Neural crest cell (in vitro differentiated cells): ENCODE measurements at places on chromosomes 12 and 14.

- peaks cover 8% of the 10 kb centered on the region for H3K36me3 ChIP-seq
- no peaks in the 10 kb centered on the region for H3K27me3 ChIP-seq
- no peak overlapping the region for H3K4me3 ChIP-seq
- DNase-seq = no peak
Observed at GRCh38 chr12:88468581-88468980, 111.7 kb downstream of the KITLG start.

- H3K27ac ChIP-seq = no peak overlapping the region
- peaks cover 5% of the 10 kb centered on the region for H3K36me3 ChIP-seq
- no peak overlapping the region for H3K4me3 ChIP-seq
Observed at GRCh38 chr14:72943876-72944430, 17.7 kb downstream of the DCAF4 start.

DNA sequence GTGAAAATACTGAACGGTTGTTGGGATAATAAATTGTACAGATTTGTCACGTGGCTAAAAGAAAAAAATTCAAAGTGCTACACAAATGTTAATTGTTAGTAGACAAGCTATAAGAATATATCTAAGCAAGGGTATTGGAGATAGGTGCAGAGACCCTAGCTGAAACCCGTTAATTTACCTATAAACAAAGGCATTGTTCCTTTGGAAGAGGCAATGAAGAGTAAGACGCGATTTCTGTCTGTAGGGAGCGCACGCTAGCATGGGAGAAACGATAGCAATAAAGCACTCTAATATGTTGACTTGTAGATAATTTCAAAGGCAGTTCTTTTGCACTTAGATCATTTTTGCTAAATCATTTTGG, 565 bp downstream of the CCDC77 start:
- H3K4me3 ChIP-seq = no peak overlapping the region
- H3K27me3 ChIP-seq = no peaks in the 10 kb centered on the region
- DNase-seq = no peak

GRCh38 chr14:104135904-104136471, 2.4 kb upstream of the KIF26A start:
- H3K36me3 ChIP-seq = no peaks in the 10 kb centered on the region
- H3K4me3 ChIP-seq = no peak overlapping the region
- peaks cover 16% of the 10 kb centered on the region for H3K4me1 ChIP-seq
- no peak overlapping the region for H3K27ac ChIP-seq

- no peak overlapping the region for H3K27ac ChIP-seq
- H3K4me1 ChIP-seq = no peaks in the 10 kb centered on the region
Observed at GRCh38 chr14:40410708-40411107, 978.5 kb upstream of the FBXO33 start.

DNA sequence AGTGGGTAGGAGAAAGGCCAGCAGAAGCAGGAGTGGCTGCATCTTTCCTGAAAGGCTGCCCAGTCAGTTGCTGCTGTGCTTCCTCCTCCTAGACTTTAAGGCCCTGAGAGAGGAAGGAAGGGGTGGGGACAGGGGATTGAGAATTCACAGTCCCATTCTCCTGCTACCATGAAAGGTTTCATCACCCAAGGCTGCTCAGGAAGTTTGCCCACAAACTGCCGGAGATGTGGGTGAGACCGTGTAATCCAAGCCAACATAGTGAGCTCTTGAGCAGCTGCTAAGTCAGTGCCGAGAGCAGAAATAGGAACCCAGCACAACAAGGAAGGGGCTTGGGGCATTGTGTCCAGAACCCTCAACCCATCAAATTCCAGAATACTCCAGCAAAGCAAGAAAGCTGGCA, at the start of gene CTSG:
Gene CTSG (minus strand): TSS at position 69 of the 400 bp plus-strand sequence. CDS start 27 bp downstream, at position 42.
- DNase-seq = no peak
- no peaks in the 10 kb centered on the region for H3K36me3 ChIP-seq
- H3K4me3 ChIP-seq = no peak within 1 kb of the TSS
- no peaks in the 10 kb centered on the region for H3K4me1 ChIP-seq
- peaks cover 19% of the 10 kb centered on the region for H3K27me3 ChIP-seq

DNA sequence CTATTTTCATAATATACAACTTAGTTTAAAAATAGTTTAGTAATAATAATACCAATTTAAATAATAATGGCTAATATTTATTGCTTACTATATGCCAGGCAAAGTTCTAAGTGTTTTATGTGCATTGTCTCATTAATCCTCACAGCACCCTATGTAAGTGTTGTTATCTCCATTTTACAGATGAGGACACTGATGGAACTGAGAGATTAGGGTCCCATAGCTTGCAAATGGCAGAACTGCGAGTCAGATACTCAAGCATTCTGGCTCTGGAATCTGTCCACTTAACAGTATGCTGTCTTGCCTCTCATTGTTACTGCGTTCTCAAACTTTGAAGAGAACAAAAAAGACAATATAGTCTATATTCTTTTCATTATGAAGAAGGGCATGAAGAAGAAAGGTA, 19.0 kb downstream of the AP5M1 start:
- peaks cover 7% of the 10 kb centered on the region for H3K36me3 ChIP-seq
- no peaks in the 10 kb centered on the region for H3K27me3 ChIP-seq
- no peak overlapping the region for H3K27ac ChIP-seq
- H3K4me1 ChIP-seq = peaks cover 23% of the 10 kb centered on the region
- DNase-seq = no peak
